AG08395 (cell line): ENCODE measurements at places on chromosomes 4 and X.

GRCh38 chrX:84046403-84046984 lies 141.5 kb downstream of the RPS6KA6 start:
- DNase-seq, result peak; percentile 25

DNA sequence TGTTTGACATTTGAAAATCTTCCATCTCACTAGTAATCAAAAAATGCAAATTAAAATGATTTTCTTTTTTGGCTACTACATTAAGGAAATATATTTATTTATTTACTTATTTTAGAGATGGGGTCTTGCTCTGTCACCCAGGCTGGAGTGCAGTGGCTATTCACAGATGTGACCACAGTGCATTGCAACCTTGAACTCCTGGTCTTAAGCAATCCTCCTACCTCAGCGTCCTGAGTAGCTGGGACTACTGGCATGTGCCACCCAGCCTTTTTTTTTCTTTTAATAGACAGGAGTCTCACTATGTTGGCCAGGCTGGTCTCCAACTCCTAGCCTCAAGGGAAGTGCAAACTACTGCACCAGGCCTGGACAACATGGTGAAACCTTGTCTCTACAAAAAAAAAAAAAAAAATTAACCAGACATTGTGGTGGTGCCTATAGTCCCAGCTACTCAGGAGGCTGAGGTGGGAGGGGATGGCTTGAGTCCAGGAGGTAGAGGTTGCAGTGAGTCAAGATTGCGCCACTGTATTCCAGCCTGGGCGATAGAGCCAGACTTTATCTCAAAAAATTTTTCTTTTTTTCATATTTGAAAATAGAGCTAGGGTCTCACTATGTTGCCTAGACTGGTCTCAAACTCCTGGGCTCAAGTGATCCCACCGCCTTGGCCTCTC lies 4.4 kb upstream of the SMIM14 start:
- DNase-seq, result no peak

DNA sequence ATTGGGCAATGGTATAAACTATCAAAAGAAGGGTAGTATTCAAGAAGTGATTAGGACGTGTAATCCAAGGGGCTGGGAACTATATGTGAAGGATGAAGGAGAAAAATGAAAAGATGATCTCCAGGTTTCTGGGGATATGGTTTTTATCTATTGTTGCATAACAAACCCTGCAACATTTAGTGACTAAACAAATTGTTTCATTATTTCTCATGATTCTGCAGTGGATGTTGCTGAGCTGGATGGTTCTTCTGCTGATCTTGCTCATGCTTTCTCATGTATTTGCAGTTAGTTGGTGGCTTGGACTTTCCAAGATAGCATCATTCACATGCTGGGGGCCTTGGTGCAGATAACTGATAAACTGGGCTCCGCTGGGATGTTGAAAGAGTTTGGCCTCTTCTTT lies 29.1 kb downstream of the PHOX2B start:
- no peak for DNase-seq

DNA sequence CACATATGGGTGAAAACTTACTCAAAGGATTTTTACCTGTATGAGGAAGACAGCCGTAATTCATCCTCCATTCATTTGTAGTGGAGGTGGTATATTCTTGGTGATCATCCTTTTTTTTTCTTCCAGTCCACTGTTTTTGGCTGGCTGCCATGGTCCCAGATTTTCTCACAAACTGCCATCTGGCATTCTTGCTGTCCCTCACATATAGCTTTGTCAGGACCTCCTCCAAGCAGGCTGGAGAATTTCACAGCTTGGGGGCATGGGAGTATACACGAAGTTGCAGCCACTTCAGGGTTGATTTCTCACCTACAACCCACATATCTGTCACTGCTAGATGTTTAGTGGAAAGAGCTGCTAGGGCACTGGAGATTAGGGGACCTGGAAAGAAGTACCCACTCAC lies 401.0 kb downstream of the IL1RAPL1 start:
- DNase-seq, result no peak

- DNase-seq, result no peak
Measured at GRCh38 chr4:105225500-105225899, 78.8 kb downstream of the TET2 start.

- no peak for DNase-seq
Measured at GRCh38 chr4:2154215-2154740, 87.6 kb downstream of the HAUS3 start.

- DNase-seq, result no peak
Measured at GRCh38 chrX:45527834-45528233, 327.2 kb upstream of the DIPK2B start.

DNA sequence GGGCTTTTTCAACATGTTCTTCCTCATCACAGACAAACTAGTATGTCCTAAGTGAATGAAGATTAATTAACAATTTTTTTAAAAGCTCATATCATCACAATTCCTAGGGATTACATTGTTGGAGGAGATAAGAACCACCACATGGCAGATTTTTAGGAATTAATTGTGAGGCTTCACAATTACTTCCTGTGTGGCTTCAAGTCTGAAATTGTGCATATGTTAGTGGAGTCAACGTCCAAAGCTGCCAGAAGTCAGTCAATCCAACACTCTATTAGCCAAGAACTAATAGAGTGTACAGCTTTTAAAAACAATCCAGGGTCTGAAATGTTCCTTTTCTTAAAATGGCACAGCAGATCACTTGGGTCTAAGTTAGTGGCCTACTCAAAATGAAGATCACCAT lies 49.3 kb upstream of the C1QTNF7 start:
- no peak for DNase-seq

- DNase-seq, result no peak
Measured at GRCh38 chrX:9374555-9374954, 90.3 kb upstream of the TBL1X start.

DNA sequence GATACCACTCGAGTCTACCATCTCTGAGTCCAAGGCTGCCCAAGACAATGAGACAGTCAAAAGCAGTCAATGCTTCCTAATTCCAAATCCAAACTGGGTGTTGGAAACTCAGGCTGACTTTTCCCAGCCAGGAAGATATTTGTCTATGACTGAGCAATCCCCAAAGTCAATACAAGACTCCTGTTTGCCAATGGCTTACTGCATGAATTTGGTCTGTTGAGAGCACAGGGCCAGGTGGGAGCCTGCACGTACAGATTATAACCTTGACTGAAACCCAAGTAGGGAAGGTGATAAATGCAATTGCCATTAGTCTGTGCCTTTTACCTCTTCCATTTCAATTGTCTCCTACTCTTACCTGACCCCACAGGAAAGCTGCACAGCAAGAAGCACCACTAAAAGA lies 72.6 kb upstream of the PPARGC1A start:
- no peak for DNase-seq

GRCh38 chr4:1608196-1608820 lies 75.8 kb downstream of the FAM53A start:
- DNase-seq, result no peak

GRCh38 chrX:104318330-104319009 lies 63.7 kb upstream of the ESX1 start:
- DNase-seq, result no peak

GRCh38 chr4:24319387-24319786 lies 265.0 kb downstream of the DHX15 start:
- no peak for DNase-seq

GRCh38 chrX:16014171-16014570 lies 109.2 kb upstream of the GRPR start:
- DNase-seq, result no peak

DNA sequence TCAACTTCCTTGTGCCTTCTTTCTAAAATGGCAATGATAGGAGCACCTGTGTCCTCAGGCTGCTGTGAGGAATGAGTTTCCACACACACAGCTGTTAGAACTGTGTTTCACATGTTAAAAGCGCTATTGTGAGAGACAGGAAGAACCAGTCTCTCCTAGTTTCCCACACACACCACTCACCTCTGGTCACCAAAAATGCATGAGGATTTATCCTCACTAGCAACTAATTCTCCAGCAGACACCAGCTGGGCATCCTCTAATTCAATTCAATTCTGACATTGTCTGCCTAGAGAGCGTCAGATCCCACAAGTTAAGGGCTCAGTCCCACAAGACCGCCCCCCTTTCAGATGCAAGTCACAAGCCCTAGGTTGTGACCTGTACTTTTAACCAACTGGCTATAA lies 29.0 kb upstream of the SLC2A9 start:
- no peak for DNase-seq

DNA sequence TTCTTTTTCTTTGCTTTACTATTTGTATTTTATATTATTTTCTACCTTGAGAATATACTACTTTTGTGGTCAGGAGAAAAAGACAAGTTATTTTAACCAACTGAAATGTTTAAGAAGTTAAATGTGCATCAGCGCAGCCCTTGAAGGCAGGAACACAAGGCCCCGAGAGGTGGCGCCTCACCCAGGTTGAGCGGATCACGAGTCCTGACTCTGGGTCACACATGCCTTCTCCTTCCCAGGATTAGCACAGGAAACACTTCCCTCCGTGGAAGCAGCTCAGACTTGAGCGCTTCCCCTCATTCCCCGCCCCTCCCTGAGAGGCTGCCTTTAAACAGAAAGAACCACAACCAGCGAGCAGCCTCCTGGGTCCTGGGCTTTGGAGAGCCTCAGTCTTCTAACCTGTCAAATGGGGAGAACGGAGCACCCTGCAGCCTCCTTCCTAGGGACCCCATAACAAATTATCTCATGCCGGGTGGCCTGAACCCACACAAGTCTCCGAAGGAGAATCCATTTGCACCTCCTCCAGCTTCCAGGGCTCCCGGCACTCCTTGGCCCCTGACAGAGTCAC lies 217.6 kb downstream of the AFAP1 start:
- no peak for DNase-seq

DNA sequence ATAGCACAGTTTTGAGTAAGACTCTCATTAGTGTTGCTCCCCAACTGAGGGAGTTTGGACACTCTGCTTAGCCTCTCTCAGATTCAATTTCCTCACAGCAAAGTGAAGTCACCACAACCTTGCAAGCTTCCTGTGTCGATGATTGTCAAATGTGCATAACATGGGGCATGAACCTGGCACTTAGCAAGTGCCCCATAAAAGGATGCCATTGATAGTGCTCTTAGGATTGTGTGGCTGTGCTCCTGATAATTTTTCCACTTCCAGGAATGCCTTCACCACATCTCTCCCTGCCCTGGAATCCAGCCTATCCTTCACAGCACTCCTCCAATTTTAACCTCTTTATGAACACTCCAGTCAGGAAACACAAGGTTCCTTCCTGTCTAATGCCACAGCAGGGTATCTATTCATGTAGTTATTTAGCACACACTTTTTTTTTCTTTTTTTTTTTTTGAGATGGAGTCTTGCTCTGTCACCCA lies 309.4 kb downstream of the PPP3CA start:
- no peak for DNase-seq

DNA sequence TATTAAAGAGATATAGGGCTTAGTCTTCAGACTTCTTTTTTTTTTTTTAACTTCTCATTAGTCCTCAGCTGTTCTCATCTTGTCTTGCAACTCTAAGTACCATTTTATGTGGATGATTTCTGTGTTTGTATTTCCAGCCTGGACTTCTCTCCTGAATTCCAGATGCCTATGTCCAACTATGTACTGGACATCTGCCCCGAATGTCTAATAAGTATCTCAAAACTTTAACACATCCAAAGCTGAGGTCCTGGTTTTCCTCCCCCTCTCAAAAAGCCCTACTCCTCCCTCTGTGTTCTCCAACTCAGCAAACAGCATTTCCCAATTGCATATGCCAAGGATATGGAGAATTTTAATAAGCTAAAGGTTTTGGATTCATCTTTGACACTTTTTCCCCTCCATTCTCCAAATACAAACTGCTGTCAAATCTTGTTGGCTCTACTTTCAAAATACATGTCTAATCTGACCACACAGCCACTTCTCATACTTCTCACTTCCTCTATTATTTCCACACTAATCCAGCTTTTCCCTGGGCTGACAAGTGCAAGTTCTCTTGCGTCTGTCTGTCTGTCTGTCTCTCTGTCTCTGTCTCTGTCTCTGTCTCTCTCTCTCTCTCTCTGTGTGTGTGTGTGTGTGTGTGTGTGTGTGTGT lies 79.8 kb downstream of the CLCN5 start:
- no peak for DNase-seq

DNA sequence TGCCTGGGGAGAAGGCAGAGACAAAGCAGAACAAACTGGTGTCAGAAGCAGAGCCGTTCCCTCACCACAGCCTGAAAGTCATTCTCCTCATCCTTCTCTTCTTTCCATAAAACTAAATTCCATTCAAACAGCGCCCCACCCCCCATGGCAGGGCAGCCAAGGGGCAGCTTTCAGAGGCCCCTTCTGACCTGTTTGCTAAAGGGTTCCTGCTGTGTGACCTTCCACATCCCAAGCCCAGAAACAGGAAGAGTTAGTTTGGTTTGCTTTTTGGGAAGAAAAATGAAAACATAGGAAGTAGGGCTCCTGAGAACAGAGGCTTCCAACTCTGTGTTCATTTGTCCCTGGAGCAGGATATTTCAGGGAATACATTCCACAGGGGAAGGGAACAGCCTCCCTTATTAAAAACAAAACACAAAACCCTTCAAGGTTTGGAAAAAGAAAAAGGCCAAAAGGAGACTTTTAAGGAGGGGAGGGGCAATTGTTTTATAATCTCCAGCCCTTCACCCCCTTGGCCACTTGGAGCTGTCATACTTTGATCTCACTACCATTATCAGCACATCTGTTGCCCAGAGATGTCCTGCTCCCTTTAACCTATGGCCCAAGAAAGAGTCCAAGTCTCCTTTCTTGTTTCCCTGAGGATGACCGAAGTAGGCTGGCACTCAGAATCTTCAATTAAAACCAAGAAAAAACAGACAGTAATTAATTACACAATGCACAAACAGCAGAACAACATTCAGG lies 25.3 kb downstream of the STARD8 start:
- no peak for DNase-seq

GRCh38 chr4:112140536-112140935 lies 4.7 kb upstream of the FAM241A start:
- DNase-seq, result no peak

- no peak for DNase-seq
Measured at GRCh38 chr4:121070274-121070673, 2.1 kb downstream of the NDNF start.

- no peak for DNase-seq
Measured at GRCh38 chrX:40871385-40872082, 136.2 kb upstream of the MED14 start.

DNA sequence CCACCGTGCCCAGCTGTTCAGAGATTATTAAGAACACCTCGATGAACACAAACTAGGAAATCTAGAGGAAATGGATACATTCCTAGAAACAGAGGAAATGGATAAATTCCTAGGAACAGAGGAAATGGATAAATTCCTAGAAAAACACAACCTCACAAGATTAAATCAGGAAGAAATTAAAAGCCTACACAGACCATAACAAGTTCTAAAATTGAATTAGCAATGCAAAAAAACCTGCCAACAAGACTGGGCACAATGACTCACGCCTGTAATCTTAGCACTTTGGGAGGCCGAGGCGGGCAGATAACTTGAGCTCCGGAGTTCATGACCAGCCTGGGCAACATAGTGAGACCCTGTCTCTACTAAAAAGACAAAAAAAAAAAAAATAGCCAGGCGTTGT lies 13.1 kb upstream of the IDS start:
- no peak for DNase-seq

- no peak for DNase-seq
Measured at GRCh38 chrX:95949588-95949987, 735.1 kb upstream of the DIAPH2 start.

DNA sequence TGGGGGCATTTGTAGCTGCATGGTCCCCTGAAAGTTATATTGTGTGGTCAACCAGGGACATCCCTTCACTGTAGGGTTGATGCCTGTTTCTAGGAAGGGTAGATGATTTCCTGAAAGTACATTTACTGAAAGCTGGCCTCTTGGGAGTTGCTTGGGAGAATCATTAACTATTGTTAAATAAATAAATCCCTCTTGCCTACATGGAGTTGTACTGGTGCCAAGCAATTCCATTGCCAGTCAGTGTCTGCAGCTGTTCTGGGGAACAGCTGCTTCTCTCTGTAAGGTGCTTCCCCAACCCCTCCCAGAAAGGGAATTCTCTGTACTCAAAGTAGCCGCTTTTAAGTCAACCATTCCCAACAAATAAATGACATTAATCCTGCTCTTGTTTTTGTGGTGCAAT lies 51.1 kb downstream of the C4orf51 start:
- DNase-seq, result no peak
